ENCODE measurements at places on chromosomes 7 and 10.

GRCh38 chr10:55495555-55495954 lies 694.5 kb upstream of the PCDH15 start:
- no peak for DNase-seq

DNA sequence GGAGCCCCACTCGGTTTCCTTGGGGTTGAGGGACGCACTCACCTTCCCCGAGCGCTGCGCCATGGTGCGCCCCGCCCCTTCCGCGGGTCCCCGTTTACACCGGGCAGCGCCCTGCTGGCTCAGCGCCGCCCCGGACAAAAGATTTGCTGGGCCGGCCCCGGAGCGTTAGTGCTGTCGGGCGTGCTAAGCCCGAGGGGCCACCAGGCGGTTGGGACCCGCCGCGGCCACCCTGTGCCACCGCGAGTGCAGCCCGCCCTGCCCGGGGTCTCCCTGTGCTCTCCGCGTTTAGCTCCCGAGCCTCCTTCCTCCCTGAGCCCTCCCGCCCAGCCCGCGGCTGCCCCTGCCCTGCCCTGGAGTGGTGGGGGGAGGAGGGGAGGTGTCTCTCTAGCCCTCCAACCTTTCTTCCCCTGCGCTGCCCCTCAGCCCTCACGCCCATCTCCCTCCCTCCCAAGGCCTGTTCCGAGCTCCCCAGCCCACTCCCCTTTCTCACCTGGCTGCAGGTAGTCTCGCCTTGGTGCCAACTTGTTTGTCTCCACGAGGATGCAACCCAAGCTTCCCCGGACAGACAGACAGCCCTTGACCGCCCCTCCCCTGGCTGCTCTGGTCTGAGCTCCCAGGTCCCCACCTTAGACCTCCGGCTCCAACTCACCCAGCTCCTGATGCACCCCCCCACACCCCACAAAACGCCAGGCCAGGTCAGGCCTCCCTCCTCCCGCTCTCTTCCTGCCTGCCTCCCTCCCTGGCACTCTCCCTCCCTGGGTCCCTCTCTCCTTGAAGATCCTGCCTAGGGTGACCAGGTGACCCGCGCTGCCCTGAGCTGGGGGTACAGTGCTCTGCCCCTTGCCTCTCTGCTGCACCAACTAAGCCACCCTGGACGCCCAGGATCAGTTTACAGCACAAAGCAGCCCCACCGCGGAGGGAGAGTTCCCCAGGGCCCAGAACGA lies at the start of gene CRYGN:
Gene CRYGN, minus strand, starts transcription at position 287 of the 944 bp plus-strand sequence. Its CDS starts 224 bp downstream, at position 63.
- no peak for DNase-seq

DNA sequence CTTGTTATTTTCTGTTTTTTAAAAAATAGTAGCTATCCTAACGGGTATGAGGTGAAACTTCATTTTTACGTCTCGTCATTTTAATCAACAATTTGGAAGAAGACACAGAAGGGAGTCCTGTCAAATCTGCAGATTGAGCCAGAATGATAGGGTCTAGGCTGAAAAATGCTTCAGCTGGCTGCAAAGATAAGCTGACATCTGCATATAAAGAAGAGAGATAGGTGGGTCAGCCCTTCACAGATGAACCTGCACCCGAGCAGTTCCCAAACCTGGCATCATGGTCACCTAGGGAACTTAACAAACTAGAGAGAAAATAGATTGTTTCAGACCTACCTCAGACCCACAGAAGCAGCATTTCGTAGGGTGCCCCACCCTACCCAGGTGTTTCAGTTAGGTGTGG lies 35.2 kb upstream of the BMPR1A start:
- no peak for DNase-seq

- DNase-seq: peak; percentile 57
Observed at GRCh38 chr7:98294798-98295382, 13.4 kb downstream of the BRI3 start.

GRCh38 chr10:96716390-96716789 lies 3.9 kb downstream of the PIK3AP1 start:
- no peak for DNase-seq

GRCh38 chr10:8511026-8511425 lies 456.5 kb downstream of the GATA3 start:
- no peak for DNase-seq

GRCh38 chr10:95790982-95791381 lies 35.0 kb downstream of the ENTPD1 start:
- DNase-seq: no peak

DNA sequence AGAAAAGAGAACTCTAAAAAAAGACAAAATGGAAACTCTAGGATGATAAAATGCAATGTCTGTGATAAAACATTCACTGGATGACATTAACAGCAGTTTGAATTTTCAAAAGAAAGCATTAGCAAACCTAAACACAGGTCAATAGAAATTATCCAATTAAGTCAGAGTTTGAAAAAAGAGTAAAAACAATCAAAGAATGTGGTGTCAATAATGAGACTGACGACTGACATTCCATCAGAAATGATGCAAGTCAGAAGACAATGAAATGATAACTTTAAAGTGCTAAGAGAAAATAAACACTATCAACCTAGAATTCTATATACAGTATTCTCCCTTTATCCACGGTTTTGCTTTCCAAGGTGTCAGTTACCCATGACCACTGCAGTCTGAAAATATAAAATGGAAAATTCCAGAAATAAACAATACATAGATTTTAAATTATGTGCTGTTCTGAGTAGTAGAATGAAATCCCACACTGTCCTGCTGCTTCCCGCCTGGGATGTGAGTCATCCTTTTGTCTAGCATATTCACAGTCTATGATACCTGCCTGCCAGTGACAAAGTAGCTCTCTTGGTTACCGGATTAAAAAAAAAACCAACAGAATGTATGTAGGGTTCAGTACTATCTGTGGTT lies 38.3 kb upstream of the SFMBT2 start:
- no peak for DNase-seq

GRCh38 chr10:48384699-48384982 lies 78.2 kb downstream of the MAPK8 start:
- DNase-seq: peak; percentile 34

DNA sequence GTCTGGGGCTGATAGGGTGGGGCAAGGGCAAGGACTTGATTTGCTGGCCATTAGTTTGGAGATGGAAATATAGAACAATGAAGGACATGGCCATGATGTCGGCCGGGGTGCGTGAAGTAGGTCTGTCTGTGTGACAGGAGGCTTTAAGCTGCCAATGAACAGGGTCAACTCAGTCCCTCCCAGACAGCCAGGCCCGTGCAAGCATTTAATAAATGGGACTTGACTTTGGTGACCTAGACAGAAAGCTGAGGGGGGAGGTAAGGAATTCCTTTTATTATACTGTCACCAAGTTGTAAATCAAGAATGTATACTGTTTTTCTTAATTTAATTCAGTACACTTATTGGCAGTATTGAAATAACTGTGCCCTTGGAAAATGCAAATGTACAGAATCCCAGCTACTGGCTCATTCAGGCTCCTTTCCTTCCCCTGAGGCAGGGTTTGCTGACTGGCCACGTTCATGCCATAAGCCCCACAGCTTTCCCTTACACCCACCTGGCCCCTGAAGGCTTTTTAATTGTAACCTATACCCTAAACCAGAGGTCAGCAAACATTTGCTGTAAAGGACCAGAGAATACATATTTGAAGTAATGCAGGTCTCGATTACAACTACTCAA lies 87.2 kb downstream of the WIPF3 start:
- no peak for DNase-seq

GRCh38 chr7:86898171-86898570 lies 161.3 kb downstream of the ELAPOR2 start:
- DNase-seq: no peak

DNA sequence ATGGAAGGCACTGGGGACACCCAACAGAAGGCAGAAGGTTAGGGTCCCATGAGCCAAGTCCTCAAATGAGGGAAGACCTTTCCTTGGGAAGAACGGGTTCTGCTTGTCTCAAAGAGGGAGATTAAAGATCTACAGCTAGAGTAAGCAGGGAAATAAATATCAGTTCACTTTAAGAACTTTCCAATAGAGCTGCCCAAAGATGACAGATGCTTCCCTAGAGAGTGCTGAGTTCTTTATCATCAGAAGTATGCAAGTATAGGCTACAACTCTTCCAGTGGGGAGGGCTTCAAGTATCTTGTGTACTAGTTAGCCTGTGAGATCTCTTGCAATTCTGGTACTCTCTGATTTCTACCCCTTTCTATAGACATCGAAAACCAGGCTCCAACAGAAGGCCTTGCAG lies 39.4 kb downstream of the EMX2 start:
- no peak for DNase-seq

DNA sequence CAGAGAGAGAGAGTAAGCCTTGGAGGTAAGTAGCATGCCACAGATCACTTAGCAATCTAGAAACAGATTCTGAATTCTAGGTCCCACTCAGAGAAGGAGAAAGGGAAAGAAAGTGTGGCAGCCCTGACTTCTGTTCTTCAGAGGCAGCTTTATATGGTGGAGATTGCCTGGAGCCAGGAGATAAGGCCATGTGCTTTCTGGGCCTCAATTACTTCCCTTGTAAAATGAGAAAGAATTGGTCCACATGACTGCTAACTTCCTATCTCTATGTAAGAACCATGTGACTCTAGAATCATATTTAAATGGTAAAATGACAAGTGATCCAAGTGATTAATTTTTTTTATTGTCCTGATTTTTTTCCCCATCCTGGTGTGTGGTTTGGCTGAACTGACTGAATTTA lies 64.1 kb downstream of the HHEX start:
- no peak for DNase-seq

GRCh38 chr10:128528167-128528566 lies 401.9 kb upstream of the MKI67 start:
- no peak for DNase-seq

- DNase-seq: no peak
Observed at GRCh38 chr7:1767524-1767923, 97.4 kb downstream of the ELFN1 start.

GRCh38 chr7:2290877-2291276 lies 23.4 kb downstream of the SNX8 start:
- DNase-seq: no peak

GRCh38 chr7:102009628-102010027 lies 192.2 kb downstream of the CUX1 start:
- no peak for DNase-seq

GRCh38 chr10:14087566-14087965 lies 243.2 kb downstream of the FRMD4A start:
- no peak for DNase-seq

DNA sequence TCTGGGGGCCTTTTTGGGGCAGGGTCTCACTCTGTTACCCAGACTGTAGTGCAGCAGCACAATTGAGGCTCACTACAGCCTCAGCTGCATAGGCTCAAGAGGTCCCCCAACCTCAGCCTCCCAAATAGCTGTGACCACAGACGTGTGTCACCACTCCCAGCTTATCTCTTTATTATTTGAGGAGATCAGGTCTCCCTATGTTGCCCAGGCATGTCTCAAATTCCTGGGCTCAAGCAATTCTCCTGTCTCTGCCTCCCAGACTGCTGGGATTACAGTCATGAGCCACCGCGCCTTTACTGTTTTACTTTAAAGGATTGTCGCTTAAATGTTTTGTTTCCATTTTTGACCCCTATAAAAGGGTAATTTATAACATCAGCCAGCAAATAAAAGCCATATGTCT lies 502.6 kb upstream of the AUTS2 start:
- no peak for DNase-seq

GRCh38 chr7:98212532-98213041 lies 1.3 kb downstream of the BHLHA15 start:
- no peak for DNase-seq

DNA sequence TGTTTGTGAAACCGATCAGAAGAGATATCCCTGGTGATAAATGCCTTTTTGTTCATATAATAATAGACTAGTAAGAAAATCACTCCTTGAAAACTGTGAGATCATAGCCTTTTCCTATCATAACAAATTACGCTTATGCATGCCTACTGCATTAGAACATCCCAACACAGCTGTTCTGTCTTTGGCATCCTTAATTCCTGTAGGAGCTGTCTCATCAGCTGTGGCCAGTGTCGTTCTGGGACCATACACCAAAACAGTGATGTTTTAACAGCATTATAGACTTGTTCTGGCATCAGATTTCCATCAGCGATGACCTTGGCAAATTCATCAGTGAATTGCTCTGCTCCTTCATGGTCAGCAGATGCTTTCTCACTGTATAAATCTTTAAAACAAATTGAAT lies 423.6 kb upstream of the LRGUK start:
- DNase-seq: peak; percentile 59

DNA sequence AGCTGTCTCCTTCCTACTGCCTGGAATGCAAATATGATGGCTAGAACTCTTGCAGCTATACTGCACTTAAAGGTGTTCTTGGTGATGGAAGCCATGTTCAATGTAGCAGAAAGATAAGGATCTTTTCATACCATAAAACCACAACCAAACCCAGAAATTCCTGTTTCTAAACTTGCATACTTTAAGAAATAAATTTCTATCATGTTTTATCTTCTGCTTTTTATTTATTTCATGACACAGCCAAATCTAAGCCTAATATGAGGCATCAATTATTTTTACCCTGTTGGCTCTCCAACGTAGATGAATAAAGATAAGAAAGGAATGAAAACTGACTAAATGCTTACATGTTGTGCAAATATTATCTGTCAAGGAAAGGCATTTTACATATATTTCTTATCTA lies 224.1 kb downstream of the DOCK4 start:
- no peak for DNase-seq

GRCh38 chr7:100875356-100875751 lies 451 bp downstream of the SRRT start:
- no peak for DNase-seq

DNA sequence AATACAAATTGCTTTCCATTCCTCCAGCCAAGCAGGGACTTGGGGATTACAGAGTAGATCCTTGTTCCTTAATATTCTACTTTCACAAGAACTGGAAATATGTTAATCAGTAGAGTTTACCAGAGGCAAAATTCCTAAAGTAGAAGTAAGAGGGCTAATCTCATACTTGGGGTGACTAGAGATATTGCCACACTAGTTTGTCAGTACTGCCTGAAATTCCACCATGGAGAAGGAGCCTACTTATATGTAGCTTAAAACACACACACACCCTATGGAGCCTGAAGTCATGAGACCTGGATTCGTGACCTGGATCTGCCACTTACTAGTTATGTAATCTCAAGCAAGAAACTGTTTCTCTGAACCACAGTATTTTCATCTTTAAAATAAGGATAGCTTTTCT lies 33.9 kb downstream of the STRIP2 start:
- peak; percentile 65 for DNase-seq

GRCh38 chr7:116834815-116835504 lies 27.4 kb upstream of the CAPZA2 start:
- peak; percentile 18 for DNase-seq

DNA sequence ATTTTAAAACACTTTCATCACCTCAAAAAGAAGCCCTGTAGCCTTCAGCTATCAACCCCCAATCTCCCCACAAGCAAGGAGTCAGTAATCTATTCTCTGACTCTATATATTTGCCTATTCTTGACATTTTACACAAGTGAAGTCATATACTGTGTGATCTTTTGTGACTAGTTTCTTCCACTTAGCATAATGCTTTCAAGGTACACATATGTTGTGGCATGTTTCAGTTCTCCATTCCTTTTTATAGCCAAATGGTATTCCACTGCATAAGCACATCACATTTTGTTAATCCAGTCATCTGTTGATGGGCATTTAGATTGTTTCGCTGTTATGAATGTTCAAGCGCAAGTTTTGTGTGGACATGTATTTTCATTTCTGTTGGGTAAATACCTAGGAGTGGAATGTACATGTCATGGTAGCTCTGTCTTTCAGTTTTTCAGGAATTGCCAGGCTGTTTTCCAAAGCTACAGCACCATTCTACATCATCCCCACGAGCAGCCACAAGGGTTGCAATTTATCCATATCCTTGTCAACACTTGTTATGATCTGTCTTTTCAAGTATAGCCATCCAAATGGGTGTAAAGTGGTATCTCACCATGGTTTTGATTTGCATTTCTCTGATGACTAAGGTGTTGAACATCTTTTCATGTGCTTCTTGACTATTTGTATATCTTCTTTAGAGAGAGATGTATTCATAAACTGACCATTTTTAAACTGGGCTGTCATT lies 405.6 kb downstream of the KCNMA1 start:
- DNase-seq: no peak

GRCh38 chr10:7513936-7514335 lies 103.1 kb upstream of the SFMBT2 start:
- no peak for DNase-seq

Measured in cardiac fibroblast (primary cell).